ENCODE measurements at places on chromosomes 2 and 18.
A peak's percentile ranks its signal among the peaks of the same experiment; 100 is the strongest.

- peak; percentile 33 for DNase-seq
Observed at GRCh38 chr18:26865557-26865956, at the start of gene AQP4. Gene AQP4 (minus strand): TSS chr18:26865707. CDS start chr18:26865689, 18 bp downstream.

DNA sequence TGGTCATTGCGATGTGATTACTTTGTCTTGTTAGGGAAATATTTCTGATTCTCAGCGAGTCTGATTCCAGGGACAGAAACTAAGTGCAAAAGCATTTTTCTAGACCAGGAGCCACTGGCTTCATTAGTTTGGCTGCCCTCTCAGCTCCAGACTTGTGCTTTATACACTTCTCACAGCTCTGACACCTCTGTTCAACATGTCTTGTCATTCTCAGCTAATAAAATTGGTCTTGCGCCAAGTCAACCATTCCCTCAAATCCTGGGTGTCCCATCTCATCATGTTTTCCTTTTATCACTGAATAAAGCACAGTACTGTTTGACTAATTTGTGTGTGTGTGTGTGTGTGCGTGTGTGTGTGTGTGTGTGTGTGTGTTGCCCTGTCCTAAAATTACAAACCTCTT is 215.5 kb upstream of the EPHA4 start:
- DNase-seq = no peak

DNA sequence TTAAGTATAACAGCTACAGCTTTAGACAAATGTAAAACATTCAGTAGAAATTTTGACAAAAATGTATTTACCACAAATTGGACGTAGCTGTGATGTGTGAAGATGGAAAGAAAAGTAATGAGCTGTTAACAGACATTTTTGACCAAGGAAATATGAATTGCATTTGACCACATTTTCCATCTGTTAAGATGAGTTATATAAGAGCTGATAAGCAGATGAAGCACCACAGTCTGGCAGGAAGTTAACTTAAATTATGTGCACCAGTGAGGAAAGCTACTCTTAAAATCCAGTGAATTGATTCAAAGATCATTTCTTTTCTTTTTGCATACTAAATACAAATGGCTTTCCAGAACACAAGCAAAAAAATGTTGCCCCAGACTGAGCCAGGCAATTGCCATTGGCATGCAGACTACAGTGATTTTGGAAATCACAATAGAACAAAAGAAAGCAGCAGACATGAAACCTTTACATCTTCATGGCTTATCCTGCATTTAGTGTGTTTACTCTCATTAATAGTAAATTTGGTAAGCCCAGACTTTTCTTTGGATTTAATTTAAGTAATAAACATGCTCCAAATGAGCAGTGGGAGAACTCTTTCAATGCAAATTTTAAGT is 493.7 kb downstream of the TMX3 start:
- no peak for DNase-seq

GRCh38 chr2:61785583-61785982 is 68.3 kb downstream of the FAM161A start:
- no peak for DNase-seq

DNA sequence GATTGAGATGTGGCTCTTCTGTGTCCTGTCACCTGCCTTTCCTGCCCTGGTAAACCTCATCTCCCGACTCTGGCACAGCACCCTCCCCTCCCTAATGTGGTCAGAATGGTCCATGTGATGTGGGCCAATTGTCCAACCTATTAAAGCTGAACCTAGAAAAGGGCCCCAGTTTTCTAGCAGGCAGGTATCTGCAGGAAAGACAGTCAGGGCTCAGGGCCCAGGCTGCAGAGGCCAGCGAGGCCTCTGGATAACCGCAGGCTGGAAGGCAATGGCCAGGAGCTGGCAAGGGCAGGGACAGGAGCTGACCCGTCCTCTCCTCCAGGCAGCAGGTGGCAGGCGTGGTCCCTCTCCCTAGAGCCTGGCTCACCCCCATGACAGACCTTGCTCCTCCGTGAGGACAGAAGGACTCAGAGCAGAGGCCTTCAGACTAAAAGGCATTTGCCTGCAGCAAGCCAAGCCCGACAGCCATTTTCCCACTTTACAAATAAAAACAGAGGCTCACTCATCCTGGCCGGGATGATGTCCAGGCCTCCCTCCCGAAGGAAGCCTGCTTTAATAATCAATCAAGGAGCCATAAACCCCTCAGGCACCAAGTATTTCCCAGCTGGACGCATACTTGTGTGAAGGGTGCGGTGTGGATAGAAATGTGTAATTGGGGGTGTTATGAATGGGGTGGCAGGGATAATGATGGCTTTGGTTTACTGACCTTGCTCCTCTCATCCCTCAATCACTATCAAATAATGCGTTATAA is 107.1 kb downstream of the TWIST2 start:
- no peak for DNase-seq

DNA sequence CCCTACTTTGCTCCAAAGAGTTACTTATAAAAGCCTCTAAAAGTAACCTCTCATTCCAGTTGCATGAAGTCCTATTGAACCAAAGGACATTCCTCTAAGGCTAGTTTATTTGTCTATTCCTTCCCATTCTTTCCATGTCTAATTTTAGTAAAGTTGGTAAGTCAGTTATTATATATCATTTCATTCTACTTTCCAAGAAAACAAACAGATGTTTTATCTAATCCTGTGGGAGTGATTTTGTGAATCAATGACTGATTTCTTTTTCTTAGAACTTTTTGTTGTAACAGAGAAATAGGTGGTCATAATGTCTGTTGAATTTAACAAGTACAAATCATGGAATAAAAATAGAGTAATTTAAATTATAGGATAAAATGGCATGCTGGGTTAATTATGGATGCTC is 286.3 kb downstream of the FSIP2 start:
- DNase-seq = no peak

DNA sequence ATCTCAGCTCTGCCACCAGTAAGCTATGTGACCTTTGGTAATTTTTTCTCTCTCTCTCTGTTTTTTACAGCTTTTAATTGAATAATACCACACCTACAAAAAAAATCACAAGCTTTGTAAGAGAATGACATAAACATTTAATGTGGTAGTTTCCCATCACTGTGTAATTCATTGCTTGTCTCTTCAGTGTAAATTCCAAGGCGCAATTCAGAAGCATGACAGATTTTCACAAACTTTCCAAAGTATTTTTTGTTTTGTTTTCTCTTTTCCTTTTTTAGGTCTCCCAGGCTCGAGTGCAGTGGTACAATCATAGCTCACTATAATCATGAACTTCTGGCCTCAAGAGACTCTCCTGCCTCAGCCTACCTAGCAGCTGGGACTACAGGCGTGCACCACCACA is 25.0 kb upstream of the PPM1B start:
- DNase-seq = no peak

DNA sequence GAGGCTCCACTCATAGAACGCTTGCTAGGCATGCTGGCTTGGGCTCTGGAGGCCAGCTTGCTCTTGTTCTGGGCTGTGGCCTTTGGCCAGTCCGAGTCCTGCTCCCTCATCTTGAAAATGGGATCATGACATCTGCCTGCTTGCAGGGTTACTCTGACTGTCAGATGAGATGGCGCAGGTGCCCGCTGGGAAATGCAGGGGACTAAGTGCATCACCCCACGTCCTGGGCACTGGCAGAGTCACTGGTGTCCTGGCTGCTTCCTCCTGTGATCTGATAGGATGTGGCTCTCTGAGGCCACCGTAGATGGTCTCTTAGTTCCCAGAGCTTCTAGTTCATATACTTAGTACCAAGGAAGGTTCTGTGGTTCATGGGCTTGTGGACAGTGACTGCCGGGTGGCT is 18.5 kb downstream of the LDLRAD4 start:
- DNase-seq = no peak

DNA sequence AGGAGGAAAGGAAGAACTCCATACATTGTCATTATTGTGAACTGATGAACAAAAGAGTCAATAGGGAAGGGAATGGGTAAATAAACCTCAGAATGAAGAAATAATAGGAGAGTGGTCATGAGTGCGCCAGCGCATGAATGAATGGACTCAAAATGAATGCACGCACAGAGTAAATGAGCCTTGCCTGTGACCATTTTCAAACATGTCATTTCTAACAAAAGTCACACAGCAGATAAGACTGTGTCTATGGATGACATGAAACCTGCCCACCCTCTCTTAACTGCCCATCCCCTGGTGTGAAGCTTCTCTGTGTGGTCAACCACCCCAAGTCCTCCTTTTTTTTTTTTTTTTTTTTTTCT is 121.1 kb upstream of the TEX51 start:
- DNase-seq = no peak

- no peak for DNase-seq
Observed at GRCh38 chr2:226489775-226490541, 309.7 kb downstream of the IRS1 start.

- no peak for DNase-seq
Observed at GRCh38 chr18:23337599-23338444, 115.3 kb upstream of the RIOK3 start.

- DNase-seq = peak; percentile 65
Observed at GRCh38 chr18:37537868-37538525, 27.6 kb downstream of the CELF4 start.

All from NCI-H510A (cell line).